NCI-H524 (cell line): ENCODE measurements at places on chromosomes 4 and X.

GRCh38 chrX:96906741-96907140 lies 23.0 kb downstream of the RPA4 start:
- no peak for DNase-seq

DNA sequence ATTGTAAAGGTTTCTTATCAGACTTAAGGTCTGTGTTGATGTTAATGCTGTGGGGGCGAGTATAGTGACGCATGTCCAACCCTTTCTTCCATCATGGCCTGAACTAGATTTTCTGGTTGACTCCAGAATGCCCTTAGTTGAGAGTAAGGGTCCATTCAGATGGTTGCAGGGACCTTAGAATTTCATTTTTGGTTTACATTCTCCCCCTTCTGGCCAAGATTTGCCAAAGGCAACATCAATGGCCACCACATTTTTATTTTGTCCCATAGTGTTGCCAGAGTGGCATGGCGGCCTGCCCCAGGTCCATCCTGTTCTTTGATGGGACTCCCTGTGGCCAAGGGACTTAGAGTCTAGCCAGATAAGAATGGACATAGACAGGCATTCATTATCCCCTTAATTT lies 368.5 kb downstream of the GPM6A start:
- no peak for DNase-seq

- no peak for DNase-seq
These were observed 198.6 kb downstream of the NWD2 start for GRCh38 chr4:37443137-37443536.

- peak; percentile 33 for DNase-seq
These were observed 131.8 kb downstream of the OR13H1 start for GRCh38 chrX:131675596-131676194.

DNA sequence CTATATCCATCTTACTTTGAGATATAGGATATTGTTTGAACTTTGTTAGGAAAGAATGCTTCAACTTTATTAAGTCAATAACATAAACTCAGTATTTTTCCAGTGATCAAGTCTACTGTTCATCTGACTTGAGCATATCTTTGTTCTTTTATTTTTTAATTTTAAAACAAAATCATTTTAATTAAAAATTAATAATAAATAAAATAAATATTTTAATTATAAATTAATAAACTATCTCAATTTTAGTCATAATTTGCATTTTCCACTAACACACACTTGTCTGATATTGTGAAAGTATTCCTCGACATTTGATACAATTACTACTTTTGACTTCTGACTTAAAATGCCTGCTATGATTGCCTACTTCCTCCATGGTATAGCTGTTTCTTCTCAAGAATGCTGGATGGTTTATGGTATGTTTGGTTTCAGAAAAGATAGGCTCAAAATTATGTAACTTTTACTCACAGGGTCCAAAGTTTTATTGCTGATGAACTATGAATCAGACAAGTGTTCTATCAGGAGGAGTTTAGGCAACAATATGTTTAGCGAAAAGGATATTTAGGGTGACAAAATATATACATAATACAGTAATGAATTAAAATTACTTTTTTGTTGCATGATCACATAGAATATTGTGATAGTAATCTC lies 1132.3 kb upstream of the PCDH10 start:
- no peak for DNase-seq

DNA sequence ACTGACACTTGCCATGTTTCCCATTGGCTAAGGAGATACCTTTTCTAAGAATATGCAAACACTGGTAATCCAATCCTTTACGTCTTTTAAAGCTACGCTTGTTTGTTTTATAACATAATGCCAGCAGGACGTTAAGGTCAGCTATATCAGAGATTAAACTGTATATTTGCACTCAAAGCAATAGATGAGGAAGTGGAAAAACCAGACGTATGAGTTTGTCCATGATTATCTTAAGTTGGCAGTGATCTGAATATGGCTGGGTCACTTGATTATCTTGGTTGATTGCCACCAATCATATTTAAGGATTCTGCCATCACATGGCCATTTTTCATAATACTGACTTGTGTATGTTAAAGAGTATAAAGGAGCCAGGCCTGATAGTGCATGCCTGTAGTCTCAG lies 19.4 kb downstream of the TMSB4X start:
- DNase-seq = no peak

DNA sequence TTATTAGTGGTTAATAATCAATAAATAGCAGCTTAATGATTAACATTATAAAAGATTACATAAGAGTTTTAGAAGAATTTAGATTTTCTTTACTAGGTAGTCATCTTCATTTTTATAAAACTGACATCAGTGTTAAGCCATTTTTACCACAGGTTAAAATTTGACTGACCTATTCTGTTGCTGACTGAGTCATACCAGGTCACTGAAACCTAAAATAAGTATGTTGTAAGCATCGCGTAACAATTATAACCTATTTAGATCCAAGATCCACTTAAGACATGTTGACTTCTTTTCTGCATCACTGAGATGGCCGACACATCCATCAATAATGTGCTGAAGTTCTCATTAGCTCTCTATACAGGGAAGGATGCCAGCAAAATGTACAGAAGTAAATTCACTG lies 36.7 kb downstream of the ARX start:
- DNase-seq = no peak

- no peak for DNase-seq
These were observed 430.1 kb downstream of the GABRG1 start for GRCh38 chr4:45693746-45694145.

DNA sequence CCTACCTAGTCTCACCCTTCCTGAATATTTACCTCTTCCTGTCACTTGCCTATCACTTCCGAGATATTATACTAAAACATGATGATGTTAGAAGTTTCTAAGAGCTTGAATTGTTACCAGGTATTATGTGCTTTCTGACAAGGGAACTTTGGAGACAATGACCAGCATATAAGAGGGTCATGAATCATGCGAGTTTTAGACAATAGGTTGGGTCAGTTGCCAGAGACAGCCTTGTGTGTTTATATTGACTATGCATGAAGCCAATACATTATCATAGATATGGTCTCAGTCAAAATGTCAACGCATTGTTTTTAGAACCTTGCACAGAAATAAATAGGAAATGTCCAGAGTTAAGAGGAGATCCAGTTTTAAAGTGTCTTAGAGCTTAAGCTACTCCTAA lies 116.8 kb downstream of the KLHL4 start:
- DNase-seq = no peak

DNA sequence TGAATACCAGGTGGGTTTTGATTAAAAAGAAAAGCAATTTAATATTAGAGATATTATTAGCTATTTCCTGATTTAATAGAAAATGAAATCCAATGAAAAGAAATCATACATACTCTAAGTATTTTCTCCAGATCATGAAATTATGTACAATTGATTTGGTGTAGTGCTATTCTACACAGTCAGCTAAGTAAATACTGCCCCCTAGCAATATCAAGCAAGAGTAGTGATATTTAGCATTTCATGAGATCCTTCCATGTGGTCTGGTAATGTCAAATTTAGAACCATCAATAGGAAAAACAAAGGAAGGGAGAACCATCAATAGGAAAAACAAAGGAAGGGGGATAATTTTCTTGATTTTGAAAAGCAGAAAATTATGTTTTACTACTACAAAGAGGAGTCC lies 114.6 kb downstream of the TBCK start:
- DNase-seq = peak; percentile 28

DNA sequence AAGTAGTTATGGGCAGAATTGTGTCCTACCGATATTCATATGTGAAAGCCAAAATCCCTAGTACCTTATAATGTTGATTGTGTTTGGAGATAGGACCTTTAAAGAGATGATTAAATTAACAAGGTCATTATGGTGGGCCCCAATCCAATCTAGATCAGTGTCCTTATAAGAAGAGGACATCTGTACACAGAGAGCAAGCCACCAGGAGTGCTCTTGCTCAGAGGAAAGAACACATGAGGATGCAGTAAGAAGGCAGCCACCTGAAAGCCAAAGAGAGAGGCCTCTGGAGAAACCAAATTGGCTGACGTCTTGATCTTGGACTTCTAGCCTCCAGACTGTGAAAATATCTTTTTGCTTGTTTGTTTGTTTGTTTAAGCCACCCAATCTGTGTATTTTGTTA lies 1290.8 kb upstream of the PABPC4L start:
- no peak for DNase-seq

- no peak for DNase-seq
These were observed 99.0 kb upstream of the SPANXC start for GRCh38 chrX:141341341-141341740.

DNA sequence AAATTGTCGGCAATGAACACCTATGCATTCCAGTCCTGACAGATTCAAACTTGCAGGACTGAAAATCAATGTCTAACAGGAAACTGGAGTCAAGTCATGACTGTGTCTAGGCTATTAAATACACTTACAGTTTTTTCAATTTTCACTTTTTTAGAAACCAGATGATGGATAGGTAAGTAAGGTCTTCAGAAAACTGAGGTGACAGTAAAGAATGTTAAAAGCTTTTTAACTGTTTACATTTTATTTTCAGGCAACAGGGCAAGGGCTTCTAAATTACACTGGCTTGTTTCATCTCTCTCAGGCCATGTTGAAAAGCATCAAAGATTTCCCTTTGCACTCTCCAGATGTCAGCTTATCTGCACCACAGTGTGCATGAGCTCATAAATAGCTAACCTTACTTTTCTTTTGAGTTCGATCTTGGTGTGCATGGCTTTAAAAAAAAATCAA lies 65.2 kb downstream of the SEC24D start:
- no peak for DNase-seq

GRCh38 chrX:140172401-140172800 lies 207.1 kb upstream of the CXorf66 start:
- no peak for DNase-seq

GRCh38 chrX:123230798-123231197 lies 46.7 kb downstream of the GRIA3 start:
- no peak for DNase-seq

DNA sequence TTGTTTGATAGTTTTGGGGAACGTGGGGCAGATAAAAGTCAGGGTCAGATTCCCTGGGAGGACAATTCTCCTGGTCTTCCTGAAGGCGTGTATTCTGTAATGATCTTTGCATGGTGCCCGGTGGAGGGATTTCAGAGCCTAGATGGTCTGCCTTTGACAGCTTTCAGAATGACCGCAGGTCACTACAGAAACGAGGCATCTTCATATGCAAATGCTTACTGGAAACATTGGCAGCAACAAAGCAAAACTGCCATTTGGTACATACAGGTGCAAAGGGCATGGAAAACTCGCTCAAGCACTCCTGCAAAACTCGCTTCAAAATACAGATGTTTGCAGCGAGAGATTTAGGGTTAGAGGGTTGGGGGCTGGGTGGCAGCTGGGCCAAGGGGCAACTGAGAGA lies 8.8 kb downstream of the C4orf50 start:
- DNase-seq = no peak

GRCh38 chr4:169096221-169096620 lies 86.2 kb upstream of the CBR4 start:
- DNase-seq = no peak

- DNase-seq = no peak
These were observed 593.8 kb upstream of the SLIT2 start for GRCh38 chr4:19657856-19658255.

DNA sequence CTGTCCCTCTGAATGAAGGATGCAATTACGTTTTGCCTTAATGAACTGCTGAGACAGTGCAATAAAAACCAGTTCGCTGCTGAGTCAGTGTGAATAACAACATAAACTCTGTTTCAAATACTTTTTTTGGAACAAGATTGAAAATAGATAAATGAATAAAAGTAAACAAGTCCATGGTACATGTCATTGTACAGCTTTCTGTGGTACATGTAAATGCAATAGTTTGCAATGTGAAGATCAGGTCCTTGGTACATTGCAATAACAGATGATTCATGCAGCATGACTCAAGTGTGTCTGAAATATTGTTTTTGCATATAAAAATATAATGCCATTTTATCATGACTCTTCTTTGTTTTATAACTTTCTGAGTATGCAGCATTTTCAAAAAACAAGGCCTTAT lies 193.4 kb upstream of the PACRGL start:
- DNase-seq = no peak

- no peak for DNase-seq
These were observed 104.9 kb downstream of the FAM53A start for GRCh38 chr4:1579001-1579900.

DNA sequence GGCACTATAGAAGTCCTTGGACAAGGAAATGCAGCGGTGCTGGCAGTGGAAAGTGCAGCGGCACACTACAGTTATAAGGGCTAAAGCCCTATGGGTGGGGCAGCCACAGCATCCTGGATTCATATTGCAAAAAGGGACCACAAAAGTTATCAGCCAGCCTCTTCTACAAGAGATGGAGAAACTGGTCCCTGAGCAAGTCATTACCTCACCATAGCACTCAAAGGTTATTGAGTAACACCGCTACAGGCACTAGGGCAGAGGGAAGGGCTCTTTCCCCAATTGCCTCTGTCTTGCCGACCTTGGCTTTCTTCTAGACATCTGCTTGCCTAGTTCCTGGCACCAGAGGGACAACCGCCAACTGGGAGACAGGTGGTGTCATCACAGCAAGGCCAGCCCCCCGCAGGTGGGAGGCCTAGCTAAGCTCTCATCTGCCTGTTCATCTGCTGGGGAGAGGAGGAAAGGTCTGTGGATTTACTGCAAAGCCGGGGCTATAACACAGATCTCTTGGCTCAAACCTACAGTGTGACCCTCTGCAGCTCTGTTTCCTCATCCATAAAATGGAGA lies 600.0 kb downstream of the BCOR start:
- peak; percentile 96 for DNase-seq

- DNase-seq = no peak
These were observed 90.9 kb upstream of the BANK1 start for GRCh38 chr4:101699441-101700124.

- no peak for DNase-seq
These were observed 130.4 kb downstream of the ARHGAP6 start for GRCh38 chrX:11535156-11535919.

DNA sequence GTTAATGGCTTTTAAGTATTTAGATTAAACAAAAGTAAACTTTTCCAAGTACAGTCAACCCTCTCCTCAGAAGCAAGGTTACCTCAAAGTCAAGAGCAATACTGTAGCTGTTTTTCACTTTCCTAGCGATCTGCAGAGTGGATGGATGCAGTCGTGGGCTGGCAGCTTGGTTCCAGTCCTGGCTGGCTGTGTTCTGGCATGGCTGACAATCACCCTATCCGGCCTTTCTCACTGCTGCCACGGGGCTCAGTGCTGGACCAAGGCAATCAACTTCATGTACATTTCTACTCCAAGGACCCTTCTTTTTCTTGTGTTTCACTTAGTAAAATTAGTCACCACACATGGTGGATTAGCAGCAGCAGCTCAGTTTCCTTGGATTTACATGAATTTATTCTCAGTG lies 208.3 kb downstream of the GABRB1 start:
- DNase-seq = peak; percentile 11

DNA sequence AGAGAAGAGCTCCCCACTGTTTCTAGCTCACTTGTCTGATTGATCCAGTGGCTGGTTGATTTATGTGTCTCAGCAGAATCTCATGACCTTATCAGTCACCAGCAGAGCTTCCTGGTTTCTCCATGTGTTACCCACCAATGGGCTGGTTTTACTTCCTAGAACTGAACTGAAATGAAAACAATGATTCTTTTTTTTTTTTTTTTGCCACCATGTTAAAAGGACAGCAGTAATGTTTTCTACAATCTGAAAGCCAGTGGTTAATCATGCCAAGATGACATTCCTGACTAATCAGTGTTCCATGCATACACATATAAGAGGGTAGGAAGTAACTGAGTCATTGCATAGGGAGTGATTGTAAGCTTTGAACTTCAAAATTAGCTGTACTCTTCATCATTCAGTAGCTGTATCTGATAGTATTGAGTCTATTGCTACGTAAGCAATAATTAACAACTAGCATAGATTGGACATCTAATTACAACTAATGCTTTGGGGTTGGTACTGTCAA lies 67.7 kb downstream of the SLC4A4 start:
- no peak for DNase-seq
